ENCODE measurements at places on chromosomes 11 and 22.

- DNase-seq: no peak
These were observed 8.8 kb upstream of the PRG2 start for GRCh38 chr11:57399221-57399620.

- DNase-seq: no peak
These were observed 33.4 kb downstream of the PGR start for GRCh38 chr11:101096036-101096704.

DNA sequence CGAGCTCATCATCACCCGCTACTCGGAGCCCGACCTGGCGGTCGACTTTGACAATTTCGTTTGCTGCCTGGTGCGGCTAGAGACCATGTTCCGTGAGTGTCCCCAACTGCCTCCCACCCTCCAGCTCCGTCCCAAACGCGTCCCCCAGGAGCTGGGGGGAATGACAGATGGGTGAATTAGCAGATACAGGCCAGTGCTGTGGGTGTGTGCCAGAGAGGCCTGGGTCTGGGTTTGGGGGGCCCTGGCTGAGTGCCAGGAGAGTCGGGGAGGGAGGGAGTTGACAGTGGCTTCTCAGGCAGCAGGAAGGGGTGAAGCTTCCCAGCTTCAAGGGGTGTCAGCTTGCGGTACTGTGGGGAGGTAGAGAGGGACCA is 28.6 kb downstream of the CAPN1 start:
- no peak for DNase-seq

DNA sequence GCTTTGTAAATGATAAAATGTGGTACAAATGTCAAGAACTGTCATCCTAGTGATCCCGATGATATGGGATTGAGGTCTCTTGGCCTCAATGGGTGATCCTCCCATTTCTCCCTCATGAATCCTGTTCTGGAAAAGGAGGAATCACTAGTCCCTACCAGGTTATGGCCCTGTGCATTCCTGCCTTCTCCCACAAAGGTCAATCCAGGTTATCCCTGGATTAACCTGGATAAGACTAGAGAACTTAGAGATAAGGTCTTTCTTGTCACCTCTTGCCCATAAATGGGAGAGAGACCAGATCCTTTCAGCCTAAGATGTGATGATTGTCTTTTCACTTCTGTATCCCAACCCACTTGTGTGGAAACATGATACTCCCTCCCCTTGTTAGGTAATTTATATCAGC is 396.7 kb downstream of the BUD13 start:
- DNase-seq: no peak

DNA sequence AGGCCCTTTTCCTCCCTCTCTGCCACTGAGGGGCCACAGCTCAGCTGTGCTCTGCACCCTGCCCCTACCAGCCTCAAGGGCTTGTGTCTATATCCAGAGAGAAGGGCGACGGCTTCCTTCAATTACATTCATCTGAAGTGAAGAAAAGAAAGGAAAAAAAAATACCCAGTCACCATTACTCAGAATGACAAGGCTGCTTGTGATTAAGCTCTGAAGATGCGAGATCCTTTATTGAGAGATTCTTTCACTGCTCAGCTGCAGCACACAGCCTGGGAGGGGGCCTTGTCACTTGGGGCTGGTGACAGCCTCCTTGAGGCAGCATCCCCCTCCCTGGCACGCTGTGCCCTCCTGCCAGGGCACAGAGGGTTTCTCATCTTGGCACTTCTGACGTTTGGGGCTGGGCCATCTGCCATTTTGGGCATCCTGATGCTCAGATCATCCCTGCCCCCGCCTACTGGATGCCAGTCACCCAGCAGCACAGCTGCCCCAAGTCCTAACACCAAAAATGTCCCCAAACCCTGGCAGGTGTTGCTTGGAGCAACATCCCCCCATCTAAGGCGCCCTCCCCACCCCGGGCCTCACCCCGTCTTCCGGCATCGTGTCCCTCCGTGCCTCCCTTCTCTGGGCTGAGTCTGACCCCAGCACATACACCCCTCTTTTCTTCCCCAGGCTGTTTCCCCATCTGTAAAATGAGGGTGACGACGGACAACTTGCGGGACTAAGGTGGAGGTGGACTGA is 1394.7 kb downstream of the BRD1 start:
- DNase-seq: no peak

DNA sequence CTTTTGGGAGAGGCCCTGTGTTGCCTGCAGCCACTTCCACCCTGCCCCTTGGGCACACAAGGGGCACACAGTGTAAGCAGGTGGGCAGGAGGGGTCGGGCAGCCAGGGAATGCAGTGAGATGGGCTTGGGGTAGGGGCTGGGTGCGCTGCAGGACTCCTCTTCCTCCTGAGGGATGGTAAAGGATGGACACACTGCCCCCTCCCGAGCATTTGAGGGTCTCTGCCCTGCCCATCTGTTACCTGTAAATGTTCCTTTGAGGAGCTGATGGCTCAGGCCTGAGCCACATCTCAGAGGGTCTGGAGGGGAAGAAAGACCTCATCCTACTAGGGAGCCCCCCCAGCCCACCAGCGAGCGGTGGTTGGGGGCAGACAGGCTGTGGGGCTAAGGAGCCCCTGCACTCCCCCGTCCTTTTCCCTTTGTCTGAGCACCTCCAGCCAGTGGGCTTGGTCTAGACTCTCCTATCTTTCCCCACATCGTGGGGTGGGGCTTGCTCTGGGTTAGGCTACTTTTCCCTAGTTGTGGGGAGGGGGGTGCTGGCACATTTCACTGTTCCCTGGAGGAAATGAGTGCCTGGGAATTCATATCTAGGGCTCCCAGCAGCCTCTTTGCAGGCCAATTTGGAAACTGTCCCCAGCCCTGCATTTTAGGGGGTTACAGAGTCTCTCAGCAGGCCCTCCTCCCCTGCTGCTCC is 1.7 kb upstream of the TSSC4 start:
- no peak for DNase-seq

- no peak for DNase-seq
These were observed 47.6 kb upstream of the PPARA start for GRCh38 chr22:46102752-46103151.

DNA sequence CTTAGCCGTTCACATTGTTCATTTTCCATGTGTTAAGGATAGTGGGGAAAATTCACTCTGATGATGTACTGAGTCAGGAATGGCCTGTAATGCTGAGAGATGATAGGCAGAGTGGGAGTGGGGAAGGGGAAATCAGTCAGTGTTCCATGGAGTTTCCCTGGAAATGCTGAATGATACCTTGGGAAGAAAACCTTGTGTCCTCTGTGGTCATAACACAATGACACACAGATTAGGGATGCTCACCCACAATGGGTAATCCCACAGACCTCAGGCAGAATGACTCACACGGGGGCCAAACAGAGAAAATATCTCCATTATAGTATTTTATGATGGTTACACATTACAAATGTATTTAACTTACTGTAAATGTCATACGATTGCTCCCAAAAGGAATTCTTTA is 118.0 kb downstream of the SNX19 start:
- no peak for DNase-seq

GRCh38 chr11:125364121-125364826 is 131.8 kb downstream of the FEZ1 start:
- no peak for DNase-seq

GRCh38 chr11:31657091-31657490 is 147.5 kb downstream of the ELP4 start:
- no peak for DNase-seq

DNA sequence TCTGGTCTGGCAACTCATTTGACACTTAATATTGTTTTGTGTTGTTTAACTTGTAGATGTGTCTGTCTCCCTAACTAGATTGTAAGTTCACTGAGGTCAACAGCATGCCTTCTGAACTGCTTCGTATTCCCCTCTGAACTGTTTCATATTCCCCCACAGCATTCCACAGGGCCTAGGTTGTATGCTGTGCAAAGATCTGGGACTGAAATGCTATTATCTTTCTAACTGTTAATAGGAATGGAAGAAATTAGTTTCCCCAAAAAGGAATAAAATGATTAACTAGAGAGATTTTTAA is 38.2 kb downstream of the ZNRF3 start:
- DNase-seq: no peak

GRCh38 chr11:11420191-11420898 is 67.3 kb upstream of the CSNK2A3 start:
- no peak for DNase-seq

DNA sequence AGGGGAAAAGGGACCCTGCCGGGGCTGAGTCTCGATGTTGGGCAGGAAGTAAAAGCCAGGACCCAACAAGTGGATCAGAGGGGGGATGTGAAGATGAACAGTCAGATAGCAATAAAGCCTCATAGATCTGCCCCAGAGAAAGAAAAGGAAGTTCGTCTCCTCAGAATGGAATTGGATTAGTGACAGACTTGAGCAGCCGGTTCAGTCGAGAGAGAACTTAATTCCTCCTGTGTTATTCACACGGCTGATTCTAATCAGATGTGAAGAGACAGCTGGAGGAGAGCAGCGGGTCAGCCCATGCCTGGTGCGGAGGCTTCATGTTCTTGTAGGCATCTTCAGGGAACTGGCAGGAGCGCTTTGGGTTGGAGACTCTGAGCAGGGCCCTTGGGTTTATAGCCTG is 29.3 kb upstream of the CABP7 start:
- no peak for DNase-seq

DNA sequence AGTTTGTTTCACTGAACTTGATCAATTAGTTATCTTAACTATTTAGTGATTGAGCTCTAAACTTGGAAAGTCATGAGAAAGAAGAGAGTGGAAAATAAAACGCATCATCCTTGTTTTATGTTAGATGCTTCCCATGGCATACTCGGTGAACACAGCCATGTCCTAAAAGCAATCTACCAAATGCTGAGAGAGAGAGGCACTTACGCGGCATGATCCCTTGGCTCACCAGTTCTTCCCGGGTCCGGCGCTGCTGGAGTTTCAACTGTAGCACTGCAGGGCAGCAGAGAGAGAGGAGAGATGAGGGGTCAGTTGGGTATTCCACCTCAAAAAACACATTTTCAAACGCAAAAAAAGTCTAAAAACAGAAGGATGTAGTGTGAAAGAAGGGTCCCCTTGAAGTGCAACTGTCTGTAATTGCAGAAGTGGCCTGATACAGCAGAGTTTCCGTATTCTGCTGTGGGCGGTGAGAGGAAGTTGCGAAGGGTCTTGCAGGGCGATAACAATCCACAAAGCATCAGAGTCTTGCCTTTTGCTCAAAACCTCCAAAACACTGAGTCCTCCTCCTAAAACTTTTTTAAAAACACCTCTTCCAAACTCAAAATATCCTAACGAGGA is 92.7 kb downstream of the SGSM3 start:
- DNase-seq: no peak
